Activated naive CD4-positive, alpha-beta T cell treated with Interleukin-2 at 50 U/mL for 16 hours (primary cell): ENCODE measurements at places on chromosomes 5 and 9.

DNA sequence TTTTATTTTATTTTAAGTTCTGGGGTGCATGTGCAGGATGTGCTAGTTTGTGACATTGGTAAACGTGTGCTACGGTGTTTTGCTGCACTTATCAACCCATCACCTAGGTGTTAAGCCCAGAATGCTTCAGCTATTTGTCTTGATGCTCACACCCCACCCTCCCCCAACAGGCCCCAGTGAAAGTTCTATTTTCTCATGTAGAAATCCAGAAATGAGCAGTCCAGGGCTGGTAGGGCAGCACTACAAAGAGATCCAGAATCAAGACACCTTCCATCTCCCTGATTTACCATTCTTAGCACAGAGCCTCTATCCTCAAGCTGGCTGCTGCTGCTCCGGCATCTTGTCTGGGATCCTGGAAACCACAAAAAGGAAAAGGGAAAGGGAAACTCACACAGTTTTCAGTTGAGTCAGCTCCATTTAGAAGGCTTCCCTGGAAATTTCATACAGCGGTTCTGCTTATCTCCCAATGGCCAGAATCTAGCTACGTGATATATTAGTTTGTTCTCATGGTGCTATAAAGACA lies 85.4 kb upstream of the SMARCA2 start:
- no peak for DNase-seq

DNA sequence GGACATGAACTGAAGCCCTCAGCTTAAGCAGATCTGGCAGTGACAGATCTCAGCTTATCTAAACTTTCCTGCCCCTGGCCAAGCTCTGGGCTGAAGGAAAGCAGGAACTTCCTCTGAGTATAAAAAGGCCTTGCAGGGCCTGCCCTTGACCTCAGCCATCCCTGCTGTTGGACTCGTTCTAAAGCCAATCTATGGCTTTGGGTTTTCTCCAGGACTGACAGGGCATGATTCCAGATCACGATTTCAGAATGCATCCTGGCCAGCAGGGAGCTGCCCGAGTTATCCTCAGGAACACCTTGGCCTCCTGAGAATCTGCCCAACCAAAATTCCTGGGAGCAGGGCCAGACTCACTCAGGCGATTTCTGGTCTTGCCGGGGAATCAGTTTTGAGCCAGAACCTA lies 502.7 kb downstream of the TLE4 start:
- DNase-seq = no peak

DNA sequence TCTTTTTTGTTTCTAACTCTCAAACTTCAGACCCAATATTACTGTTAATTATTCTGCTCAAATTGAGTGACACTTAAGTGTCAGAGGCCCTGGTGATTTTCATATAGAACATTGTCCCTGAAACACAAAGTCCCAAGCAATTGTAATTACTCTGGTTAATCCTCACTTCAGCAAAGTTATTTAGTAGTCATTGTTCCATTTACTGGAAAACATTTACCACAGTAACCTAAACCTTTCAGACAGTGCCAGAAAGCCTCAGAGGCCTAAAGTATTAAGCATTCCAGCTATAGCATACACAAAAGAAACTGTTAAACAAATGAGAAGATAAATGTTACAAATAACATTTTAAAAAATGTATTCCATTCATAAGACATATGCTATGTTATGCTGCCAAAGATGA lies 237.2 kb upstream of the CDH6 start:
- no peak for DNase-seq

- no peak for DNase-seq
Measured at GRCh38 chr5:44640945-44641456, 167.7 kb upstream of the MRPS30 start.

- DNase-seq = no peak
Measured at GRCh38 chr9:134328341-134328840, 2.1 kb downstream of the RXRA start.
